ENCODE measurements at places on chromosomes 6 and 20.

DNA sequence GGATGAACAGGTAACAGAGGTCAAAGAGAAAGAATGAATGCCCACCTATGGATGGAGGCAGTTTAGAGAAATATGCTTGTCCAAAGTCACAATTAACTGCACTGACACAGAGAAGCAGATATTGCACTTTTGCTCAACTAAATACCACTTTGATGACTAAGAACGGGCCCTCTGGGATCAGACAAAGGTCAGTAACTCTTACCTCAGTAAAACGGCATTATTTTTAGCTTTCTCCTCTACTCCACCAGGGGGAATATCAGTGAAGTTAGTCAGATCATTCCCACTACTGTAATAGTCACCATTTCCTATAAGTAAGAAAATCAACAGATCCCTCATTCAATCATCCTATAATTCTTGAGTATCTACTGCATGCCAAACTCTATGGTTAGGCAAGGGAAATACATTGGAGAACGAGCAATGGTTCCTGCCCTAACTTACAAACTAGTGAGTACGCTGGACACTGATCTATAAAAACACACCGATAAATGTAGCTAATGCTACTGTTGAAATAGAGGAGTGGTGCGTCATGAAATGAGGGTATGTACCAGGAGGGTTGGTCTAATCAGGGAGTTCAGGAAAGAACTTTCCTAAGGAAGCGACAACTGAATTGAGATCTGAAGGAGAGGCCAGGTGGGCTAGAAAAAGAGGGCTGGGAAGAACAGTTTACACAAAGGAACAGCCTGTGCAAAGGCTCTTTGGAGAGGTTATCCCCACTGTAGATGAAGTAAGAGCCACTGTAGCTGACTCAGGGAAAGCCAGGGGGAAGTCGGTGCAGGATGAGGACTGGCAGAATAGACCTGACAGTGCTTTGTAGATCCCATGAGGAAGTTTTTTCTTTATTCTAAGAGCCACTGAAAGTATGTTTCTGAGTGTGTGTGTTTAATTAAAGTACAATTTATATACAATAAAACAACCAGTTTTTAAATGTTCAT lies 9.2 kb downstream of the ECI2 start:
- no peak for DNase-seq

DNA sequence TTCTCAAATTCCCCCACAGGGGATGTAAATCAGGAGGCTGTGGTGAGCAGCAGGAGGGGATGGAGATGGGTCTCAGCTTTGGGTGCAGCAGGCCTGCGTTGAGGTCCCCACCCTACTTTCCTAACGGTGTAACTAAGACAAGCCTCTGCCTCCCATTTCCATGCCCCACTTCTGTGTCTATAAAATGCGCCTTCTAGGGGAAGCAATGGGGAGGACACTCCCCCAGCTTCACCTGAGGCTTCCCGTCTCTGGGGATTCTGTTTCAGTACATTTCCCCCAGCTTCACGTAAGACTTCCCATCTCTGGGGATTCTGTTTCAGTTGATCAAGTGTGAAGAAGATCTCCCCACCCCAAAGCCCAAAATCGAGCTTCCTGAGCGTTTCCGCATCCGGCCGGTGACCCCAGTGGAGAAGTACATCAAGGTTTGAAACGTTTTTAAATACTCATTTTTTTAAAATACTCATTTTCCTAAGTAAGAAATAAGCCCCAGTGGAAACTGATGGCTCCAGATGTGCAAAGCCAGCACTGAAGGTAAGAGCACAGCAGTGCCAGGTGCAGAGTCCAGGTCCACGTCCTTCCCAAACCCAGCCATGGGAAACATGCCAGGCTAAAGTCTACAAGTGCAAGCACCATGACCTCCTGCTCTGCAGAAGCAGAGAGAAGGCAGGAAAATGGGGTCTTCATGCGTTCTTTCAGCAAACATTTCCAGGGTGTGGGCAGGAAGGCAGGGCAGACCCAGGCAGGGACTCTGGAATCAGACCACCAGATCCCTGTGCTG lies 73.1 kb downstream of the ANKRD60 start:
- no peak for DNase-seq

DNA sequence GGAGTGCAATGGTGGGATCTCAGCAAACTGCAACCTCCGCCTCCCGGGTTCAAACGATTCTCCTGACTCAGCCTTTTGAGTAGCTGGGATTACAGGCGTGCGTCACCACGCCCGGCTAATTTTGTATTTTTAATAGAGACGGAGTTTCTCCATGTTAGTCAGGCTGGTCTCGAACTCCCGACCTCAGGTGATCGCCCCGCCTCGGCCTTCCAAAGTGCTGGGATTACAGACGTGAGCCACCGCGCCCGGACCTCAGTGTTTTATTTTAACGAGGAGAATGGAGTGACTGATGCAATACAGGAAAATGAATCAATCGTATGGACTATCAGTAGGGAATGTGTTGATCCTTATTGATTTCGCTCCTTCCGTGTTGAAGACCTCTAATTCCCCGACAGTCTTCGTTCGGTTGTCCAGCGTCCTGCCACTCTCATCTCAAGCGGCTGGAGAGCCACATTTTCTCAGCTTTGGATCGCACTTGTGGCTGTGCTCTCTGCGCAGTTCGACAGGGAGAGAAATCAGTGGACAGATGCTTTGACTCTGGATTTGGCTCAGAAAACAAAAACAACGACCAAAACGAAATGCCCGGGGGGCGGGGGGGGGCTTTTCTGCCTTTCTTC lies 166.2 kb downstream of the TRIM27 start:
- no peak for DNase-seq

DNA sequence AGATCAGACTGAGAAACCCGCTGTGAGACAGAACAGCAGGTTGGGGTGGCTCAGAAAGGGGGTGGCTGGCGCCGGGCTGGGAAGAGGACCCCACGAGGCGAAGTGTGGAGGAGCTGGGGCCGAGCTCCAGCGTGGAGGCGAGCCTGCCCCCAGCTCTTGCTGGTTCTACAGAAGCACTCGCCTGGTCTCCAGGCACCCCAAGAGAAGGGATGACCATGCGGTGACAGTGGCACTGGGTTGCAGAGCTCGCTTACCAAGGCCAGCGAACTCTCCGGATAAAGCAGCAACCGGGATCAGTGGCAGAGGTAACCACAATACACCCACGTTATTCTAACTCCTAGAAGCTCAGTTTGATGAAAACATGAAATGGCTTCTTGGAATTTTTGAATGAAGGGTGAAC lies 26.5 kb downstream of the THBS2 start:
- no peak for DNase-seq

DNA sequence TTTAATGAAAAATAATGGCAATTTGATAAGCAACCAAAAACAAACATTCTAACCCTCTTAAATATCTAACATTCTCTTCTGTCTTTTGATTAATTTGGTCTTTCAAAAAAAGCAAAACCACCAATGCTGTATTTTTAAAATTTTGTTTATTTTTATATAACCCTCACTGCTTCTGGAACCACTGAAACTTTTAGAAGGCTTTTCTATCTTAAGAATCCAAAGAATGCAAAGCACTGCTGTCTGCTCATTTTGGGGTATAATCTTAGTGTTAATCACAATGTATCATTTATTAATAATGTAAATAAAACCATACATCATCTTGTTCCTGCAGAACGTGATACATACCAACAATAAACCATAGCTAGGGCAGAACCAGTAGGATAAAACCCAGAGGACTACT lies 14.0 kb downstream of the STK38 start:
- DNase-seq: no peak

- DNase-seq: no peak
Measured at GRCh38 chr20:7366189-7366588, 574.1 kb downstream of the HAO1 start.

- no peak for DNase-seq
Measured at GRCh38 chr6:104589940-104590339, 269.8 kb downstream of the HACE1 start.

- DNase-seq: no peak
Measured at GRCh38 chr20:57657535-57658446, 37.6 kb upstream of the ZBP1 start.

DNA sequence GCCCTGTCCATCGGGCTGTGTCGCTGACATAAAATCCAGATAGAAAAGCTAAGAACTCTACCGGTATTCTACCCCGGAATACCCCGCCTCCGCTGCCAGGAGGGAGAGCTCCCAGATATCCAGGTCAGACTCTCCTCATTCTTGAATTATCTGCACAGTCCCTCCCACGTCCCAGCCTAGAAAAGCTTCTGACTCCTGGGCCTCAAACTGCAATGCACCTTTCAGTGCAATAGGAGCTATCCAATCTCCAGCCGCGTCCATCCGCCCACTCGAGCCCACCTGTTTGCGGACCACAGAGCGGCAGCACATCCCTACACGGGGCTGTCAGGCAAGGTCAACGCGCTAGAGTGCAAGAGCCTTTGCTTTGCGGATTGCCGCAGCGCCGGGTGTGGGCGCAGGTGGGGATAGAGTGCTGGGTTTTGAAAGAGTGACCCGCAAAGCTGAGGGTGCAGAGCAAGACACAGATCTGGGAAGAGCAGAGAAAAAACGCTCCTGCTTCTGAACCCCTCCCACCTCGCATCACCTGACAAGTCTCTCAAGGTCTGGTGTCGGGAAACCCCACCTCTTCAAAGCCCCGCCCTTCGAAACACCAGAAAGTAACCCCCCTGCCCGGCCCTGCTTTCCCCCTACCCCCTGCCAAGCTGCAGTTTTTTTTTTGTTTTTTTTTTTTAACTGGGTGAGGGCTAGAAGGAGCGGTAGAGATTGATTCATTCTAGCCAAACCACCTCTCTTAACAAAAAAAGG lies 1.3 kb downstream of the TAPBP start:
- peak; percentile 55 for DNase-seq

DNA sequence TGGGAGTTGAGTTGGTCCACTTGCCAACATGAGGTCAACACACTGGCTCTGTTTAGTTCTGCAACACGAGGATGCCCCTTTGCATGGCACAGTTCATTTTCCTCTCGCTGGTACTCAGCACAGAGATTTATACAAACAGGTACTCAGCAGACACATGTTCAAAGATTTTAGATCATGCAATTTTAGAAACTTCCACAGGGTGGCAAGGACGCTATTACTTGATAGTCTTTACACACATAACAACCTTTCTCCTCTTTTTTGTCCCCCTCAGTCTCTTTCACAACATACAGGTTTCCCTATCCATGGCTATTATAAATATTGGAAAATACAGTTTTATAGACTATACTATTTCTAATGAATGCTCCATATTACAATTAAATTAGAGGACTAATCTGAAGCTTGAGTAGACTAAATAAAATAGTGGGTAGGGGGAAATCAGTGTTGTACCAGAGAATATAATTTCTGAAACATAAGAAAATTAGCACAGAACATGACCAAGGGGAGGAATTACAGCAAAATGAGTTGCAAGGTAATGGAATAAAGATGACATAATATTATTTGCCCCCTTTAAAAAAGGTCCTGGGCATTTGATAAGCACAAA lies 331.8 kb upstream of the BTBD3 start:
- DNase-seq: no peak

DNA sequence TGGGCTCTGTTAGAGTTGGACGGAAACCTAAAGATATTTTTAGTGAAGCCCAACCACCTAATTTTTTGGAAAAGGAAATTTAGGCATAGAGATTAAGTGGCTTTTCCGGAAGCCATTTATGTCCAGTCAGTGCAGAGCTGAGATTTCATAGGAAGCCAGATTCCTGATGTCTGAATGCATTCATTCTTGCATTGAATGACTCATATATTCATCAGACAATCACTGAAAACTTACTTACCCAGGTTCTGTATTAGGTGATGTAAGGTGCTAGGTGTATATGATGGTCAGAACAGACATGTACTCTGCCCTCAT lies 4.1 kb downstream of the SH3BGRL2 start:
- DNase-seq: no peak

DNA sequence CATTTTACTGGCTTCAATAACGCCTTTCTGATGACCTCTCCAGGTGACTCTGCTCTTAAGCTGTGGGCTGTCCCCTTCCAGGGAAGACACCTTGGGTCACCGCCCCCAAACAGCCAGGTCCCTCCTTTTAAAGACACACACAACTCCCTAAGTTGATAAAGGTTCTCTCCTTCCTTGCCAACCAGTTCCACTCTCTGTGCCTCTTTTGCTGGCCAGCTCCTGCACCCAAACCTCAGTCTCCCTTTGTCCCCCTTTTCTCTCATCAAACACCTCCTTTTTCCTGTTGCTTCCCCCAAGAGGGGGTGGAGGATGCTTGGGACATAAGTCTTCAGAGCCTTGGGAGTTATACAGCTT lies 1.0 kb downstream of the NCOA6 start:
- peak; percentile 70 for DNase-seq

All from stimulated activated CD4-positive, alpha-beta T cell treated with anti-CD3 and anti-CD28 coated beads, Interleukin-12 subunit alpha, Interleukin-12 subunit beta, amount 100 ng/mL, for 48 hours (primary cell).